ENCODE measurements at places on chromosomes 6 and 20.
A peak's percentile ranks its signal among the peaks of the same experiment; 100 is the strongest.

- no peak overlapping the region for H3K4me3 ChIP-seq
- no peak overlapping the region for H3K27ac ChIP-seq
- no peaks in the 10 kb centered on the region for H3K4me1 ChIP-seq
- no peak for DNase-seq
- H3K36me3 ChIP-seq: peaks cover 7% of the 10 kb centered on the region
Observed at GRCh38 chr20:18388860-18389259, 78.0 kb downstream of the DZANK1 start.

DNA sequence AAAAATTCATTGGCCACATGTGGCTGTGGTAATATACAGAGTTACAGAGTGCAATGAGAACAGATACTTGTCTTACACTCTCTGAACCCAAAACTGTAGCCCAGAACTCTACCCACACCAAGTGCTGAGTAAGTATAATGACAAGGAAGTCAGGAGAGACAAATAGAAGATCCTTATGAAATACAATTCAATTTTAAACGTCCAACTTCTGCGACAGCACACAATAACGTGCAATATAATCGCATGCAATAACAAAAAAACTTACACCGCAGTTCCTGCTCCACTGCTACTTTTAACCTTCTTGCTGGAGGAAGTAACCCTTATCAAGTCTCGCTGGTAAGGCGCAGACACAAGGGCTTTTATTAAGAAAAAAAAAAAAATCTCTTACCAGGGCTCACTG is 881 bp downstream of the SFT2D1 start:
- no peaks in the 10 kb centered on the region for H3K27me3 ChIP-seq
- peak overlapping the region; percentile 75 for H3K27ac ChIP-seq
- no peak for DNase-seq
- H3K4me3 ChIP-seq: peak overlapping the region; percentile 78
- peaks cover 2% of the 10 kb centered on the region for H3K36me3 ChIP-seq
- H3K4me1 ChIP-seq: peaks cover 14% of the 10 kb centered on the region

- DNase-seq: no peak
- no peak overlapping the region for H3K4me3 ChIP-seq
- H3K27me3 ChIP-seq: peaks cover 6% of the 10 kb centered on the region
Observed at GRCh38 chr20:61960836-61961235, 104.8 kb downstream of the TAF4 start.

- no peaks in the 10 kb centered on the region for H3K4me1 ChIP-seq
- no peaks in the 10 kb centered on the region for H3K27me3 ChIP-seq
- no peak for DNase-seq
- no peak overlapping the region for H3K27ac ChIP-seq
- no peak overlapping the region for H3K4me3 ChIP-seq
Observed at GRCh38 chr20:1307571-1307971, 21.4 kb downstream of the SDCBP2 start.

DNA sequence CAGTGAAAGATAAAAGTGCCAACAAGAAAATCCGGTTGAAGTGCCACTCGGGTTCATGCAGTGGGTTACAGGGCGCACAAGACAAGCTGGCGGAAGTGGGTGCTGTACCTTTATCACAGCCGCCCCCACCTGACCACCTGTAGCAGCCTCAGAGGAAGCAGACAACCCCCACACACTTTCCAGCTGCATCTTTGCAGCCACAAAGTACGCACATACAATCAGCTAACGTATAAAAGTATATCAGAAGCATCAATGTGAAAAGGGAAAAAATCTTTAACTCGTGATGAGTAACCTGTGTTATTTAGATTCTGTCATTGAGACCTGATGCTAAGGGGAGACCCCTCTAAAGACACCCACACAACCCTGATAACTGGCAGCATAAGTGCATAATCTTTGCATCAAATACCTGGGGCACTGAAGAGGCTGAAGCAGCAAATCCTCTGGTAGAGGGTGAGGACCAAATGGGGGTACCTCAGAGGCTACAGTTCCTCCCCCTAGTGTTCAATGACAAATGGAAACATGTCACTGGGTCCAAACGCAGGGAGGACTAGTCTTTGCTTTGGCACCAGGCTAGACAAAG is 22.1 kb downstream of the BACH2 start:
- H3K36me3 ChIP-seq: peaks cover 12% of the 10 kb centered on the region
- H3K27ac ChIP-seq: peak overlapping the region; percentile 93
- H3K27me3 ChIP-seq: peaks cover 10% of the 10 kb centered on the region
- DNase-seq: peak; percentile 93
- peaks cover 41% of the 10 kb centered on the region for H3K4me1 ChIP-seq

DNA sequence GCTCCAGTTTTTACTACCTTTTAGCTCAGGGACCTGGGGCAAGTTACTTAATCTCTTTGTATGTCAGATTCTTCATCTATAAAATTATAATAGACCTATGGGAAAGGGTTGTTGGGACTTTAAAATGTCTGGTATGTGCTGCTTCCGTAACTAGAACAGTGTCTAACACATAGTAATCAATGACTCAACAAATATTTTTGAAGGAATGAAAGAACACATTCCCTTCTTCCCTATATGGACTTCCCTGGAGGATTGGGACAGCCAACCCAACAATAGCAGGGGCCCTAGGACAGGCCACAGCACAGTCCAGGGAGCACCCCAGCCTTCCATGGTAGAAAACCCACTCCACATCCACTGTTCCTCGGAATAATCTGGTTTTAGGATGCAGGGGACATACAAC is 50.7 kb upstream of the TPD52L1 start:
- no peaks in the 10 kb centered on the region for H3K36me3 ChIP-seq
- peaks cover 6% of the 10 kb centered on the region for H3K4me1 ChIP-seq
- H3K27ac ChIP-seq: no peak overlapping the region
- H3K4me3 ChIP-seq: no peak overlapping the region
- no peak for DNase-seq

GRCh38 chr20:24998631-24999445 is 6.3 kb upstream of the APMAP start:
- peaks cover 5% of the 10 kb centered on the region for H3K36me3 ChIP-seq
- H3K27me3 ChIP-seq: no peaks in the 10 kb centered on the region
- no peak for DNase-seq
- peaks cover 14% of the 10 kb centered on the region for H3K4me1 ChIP-seq
- H3K4me3 ChIP-seq: no peak overlapping the region
- no peak overlapping the region for H3K27ac ChIP-seq

- DNase-seq: no peak
- H3K27me3 ChIP-seq: no peaks in the 10 kb centered on the region
- peaks cover 6% of the 10 kb centered on the region for H3K4me1 ChIP-seq
- H3K4me3 ChIP-seq: no peak overlapping the region
Observed at GRCh38 chr6:42923666-42924065, 5.6 kb upstream of the CNPY3 start.

DNA sequence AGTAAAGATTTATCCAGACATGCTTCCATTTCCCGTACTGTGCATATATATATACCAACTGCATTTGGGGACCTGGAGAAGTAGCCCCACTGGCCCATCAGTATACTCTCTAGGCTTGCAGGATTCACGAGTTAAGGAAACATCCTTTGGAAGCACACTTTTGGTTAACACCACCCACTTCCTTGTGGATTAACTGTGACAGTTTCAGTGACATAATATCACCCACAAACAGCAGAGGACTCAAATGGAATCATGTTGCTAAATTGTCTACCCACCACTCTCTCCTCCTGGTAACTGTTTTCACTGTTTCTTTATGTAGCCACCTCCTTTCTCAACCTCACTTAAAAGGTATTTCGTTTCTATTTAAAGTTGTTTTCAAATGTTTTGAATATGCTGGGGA is 55.0 kb downstream of the PROKR2 start:
- peak overlapping the region; percentile 35 for H3K27ac ChIP-seq
- peaks cover 1% of the 10 kb centered on the region for H3K36me3 ChIP-seq
- H3K27me3 ChIP-seq: no peaks in the 10 kb centered on the region
- H3K4me1 ChIP-seq: peaks cover 19% of the 10 kb centered on the region
- H3K4me3 ChIP-seq: no peak overlapping the region

DNA sequence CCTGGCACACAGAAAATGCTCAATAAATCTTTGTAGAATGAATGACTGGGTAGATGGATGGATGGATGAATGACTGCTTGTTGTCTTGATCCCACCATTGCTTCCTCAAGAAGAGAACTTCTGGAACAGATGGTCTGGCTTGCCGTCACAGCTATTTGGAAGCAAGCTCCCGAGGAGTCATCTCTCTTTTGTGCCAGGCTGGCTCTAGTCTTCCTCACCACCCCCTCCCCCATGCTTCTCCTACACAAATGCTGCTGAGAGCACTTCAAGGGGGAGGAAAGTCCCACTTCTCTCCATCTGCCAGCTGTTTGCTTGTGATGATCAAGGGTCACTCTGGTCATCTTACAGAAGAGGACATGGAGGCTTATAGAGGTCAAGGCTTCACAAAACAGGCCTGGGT is 11.6 kb upstream of the KCNG1 start:
- H3K4me3 ChIP-seq: no peak overlapping the region
- H3K27ac ChIP-seq: no peak overlapping the region
- no peaks in the 10 kb centered on the region for H3K36me3 ChIP-seq
- H3K27me3 ChIP-seq: peaks cover 64% of the 10 kb centered on the region

- no peak overlapping the region for H3K27ac ChIP-seq
- peak; percentile 37 for DNase-seq
- peaks cover 32% of the 10 kb centered on the region for H3K4me1 ChIP-seq
- peak overlapping the region; percentile 54 for H3K4me3 ChIP-seq
Observed at GRCh38 chr20:62980970-62981369, 25.8 kb downstream of the BHLHE23 start.

- H3K27ac ChIP-seq: no peak overlapping the region
- no peaks in the 10 kb centered on the region for H3K4me1 ChIP-seq
- DNase-seq: no peak
Observed at GRCh38 chr6:142722012-142722411, 223.0 kb downstream of the HIVEP2 start.

- peaks cover 41% of the 10 kb centered on the region for H3K27me3 ChIP-seq
- no peak overlapping the region for H3K27ac ChIP-seq
- DNase-seq: no peak
- no peaks in the 10 kb centered on the region for H3K4me1 ChIP-seq
- H3K4me3 ChIP-seq: no peak overlapping the region
- H3K36me3 ChIP-seq: no peaks in the 10 kb centered on the region
Observed at GRCh38 chr20:4435225-4435624, 286.5 kb upstream of the PRND start.

GRCh38 chr6:130178692-130179091 is 44.1 kb downstream of the SAMD3 start:
- H3K27ac ChIP-seq: no peak overlapping the region
- no peak overlapping the region for H3K4me3 ChIP-seq
- H3K27me3 ChIP-seq: no peaks in the 10 kb centered on the region
- peaks cover 69% of the 10 kb centered on the region for H3K36me3 ChIP-seq
- no peak for DNase-seq

- peak; percentile 28 for DNase-seq
- peaks cover 29% of the 10 kb centered on the region for H3K4me1 ChIP-seq
- H3K4me3 ChIP-seq: peak overlapping the region; percentile 89
- H3K36me3 ChIP-seq: peaks cover 30% of the 10 kb centered on the region
- peak overlapping the region; percentile 97 for H3K27ac ChIP-seq
Observed at GRCh38 chr6:33578588-33579011, 1.5 kb downstream of the BAK1 start.

DNA sequence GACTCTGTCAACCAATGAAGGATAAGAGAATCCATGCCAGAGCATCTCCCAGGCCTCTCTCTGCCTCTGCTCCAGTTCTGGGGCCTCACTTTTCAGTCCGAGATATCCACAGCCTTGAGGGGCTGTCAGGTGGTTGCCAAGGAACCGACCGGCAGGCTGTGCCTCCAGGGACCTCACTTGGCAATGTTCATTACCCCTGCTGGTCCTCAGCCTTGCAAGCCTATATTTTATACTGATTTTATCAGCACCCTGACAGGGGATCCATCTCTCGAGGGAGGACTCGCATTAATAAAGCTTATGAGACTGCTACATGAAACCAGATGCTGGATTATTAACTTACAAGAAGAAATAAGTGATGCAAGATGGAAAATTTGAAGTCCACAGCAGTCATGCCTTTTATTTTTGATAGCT is 39.9 kb downstream of the TMC2 start:
- H3K36me3 ChIP-seq: no peaks in the 10 kb centered on the region
- H3K27ac ChIP-seq: no peak overlapping the region
- H3K27me3 ChIP-seq: peaks cover 72% of the 10 kb centered on the region
- no peak overlapping the region for H3K4me3 ChIP-seq
- DNase-seq: no peak

GRCh38 chr6:107304421-107305025 is 154.8 kb downstream of the PDSS2 start:
- no peak overlapping the region for H3K4me3 ChIP-seq
- H3K36me3 ChIP-seq: no peaks in the 10 kb centered on the region
- H3K4me1 ChIP-seq: peaks cover 5% of the 10 kb centered on the region
- no peak for DNase-seq
- no peaks in the 10 kb centered on the region for H3K27me3 ChIP-seq
- no peak overlapping the region for H3K27ac ChIP-seq

DNA sequence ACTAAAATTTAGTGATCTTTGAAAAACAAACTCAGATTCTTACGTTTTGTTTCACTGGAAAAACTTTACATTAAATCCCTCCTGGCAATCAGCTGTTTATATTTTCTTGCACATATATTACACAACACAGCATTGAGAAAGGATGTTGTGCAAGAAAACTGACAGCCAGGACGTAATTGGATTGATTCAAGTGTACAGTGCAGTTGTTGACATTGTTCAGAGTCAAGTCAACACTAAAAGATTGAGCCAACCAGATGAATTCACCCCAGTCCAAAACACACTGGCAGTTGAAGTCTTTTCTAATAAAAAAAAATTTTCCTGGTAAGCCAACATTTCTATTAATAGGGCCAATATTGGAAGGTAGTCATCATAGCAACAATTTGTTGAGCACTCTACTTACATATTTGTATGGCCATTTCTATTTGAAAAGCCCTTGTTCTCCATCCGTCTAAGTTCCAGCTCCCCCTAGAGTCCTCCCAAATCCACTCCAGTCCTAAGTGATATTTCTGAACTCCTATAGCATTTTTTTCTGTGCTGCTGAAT is 20.9 kb upstream of the VNN1 start:
- no peak overlapping the region for H3K27ac ChIP-seq
- no peak for DNase-seq
- no peaks in the 10 kb centered on the region for H3K27me3 ChIP-seq
- no peak overlapping the region for H3K4me3 ChIP-seq
- H3K4me1 ChIP-seq: no peaks in the 10 kb centered on the region

GRCh38 chr6:4282926-4283325 is 147.6 kb upstream of the ECI2 start:
- no peaks in the 10 kb centered on the region for H3K36me3 ChIP-seq
- H3K4me3 ChIP-seq: no peak overlapping the region
- DNase-seq: no peak
- H3K27ac ChIP-seq: no peak overlapping the region
- H3K4me1 ChIP-seq: peaks cover 8% of the 10 kb centered on the region
